ENCODE measurements at places on chromosomes 11 and 22. TPM values are rescaled to one million over a fixed set of nuclear protein-coding genes. Genes with fewer than 3 reads are reported as not detected.

DNA sequence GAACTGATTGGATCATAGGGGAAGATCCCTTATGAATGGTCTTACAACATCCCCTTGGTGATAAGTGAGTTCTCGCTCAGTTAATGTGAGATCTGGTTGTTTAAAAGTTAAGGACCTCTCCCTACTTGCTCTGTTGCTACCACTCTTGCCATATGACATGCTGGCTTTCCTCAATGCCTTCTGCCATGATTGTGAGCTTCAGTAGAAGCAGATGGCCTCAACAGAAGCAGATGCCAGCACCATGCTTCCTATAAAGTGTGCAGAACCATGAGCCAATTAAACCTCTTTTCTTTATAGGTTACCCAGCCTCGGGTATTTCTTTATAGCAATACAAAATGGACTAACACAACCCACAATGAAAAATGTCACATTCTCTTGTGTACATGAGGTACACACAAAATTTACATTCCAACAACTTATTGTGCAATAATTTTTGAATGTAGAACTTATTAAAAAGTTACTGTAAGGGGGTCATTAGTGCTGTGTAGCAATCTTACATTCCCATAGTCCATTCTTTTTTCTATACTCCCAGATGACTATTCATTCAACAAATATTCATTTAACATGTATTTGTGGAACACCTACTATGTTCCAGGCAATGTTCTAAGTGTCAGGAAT is 10.3 kb downstream of the CYP2R1 start:
- H3K27me3 ChIP-seq = no peaks in the 10 kb centered on the region
- no peak overlapping the region for H3K4me3 ChIP-seq
- H3K36me3 ChIP-seq = no peaks in the 10 kb centered on the region
- no peaks in the 10 kb centered on the region for H3K4me1 ChIP-seq
- no peak overlapping the region for H3K27ac ChIP-seq

DNA sequence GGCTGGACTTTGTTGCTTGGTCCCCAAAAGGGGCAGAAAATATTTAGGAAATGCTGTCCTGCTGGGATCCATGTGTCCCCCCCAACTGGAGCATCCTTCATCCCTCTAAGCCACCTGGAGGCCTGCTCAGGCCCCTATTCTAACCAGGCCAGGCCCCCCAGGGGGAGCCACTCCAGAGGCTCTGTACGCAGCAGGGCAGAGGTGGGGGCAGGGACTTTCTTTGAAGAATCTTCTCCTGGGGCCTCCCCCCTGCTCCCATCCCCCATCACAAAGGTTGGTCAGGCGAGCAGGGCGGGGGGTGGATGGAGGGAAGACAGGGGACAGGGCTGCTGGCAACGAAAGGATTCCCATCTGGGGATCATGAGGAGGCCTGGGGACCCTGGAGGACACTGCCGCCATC is 170.8 kb downstream of the MN1 start:
- H3K27me3 ChIP-seq = no peaks in the 10 kb centered on the region
- no peaks in the 10 kb centered on the region for H3K36me3 ChIP-seq
- H3K4me3 ChIP-seq = no peak overlapping the region
- H3K27ac ChIP-seq = no peak overlapping the region

DNA sequence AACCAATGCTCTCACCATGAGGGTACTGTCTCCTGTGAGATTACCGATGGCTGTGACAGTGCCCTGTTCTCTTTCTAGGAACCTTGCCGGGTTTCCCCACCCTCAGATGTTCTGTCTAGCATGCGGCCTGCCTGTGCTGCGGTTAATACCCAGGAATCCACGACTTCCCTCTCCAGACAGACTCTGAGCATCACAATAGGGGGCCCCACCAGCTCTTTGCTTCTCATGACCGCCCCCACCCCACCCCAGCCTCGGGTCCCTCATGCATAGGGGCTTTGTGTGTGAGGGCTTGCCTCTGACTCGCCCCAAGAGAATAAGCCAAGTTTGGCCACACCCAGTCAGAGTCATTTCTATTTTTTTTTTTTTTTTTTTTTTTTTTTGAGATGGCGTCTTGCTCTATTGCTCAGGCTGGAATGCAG is 10.3 kb downstream of the PARVG start:
- no peak overlapping the region for H3K27ac ChIP-seq
- peaks cover 6% of the 10 kb centered on the region for H3K4me1 ChIP-seq
- no peaks in the 10 kb centered on the region for H3K27me3 ChIP-seq
- H3K4me3 ChIP-seq = no peak overlapping the region
- no peaks in the 10 kb centered on the region for H3K36me3 ChIP-seq

GRCh38 chr11:109378034-109378433 is 44.0 kb upstream of the C11orf87 start:
- H3K27ac ChIP-seq = no peak overlapping the region
- H3K4me1 ChIP-seq = no peaks in the 10 kb centered on the region
- H3K27me3 ChIP-seq = no peaks in the 10 kb centered on the region
- H3K36me3 ChIP-seq = no peaks in the 10 kb centered on the region
- no peak for DNase-seq

DNA sequence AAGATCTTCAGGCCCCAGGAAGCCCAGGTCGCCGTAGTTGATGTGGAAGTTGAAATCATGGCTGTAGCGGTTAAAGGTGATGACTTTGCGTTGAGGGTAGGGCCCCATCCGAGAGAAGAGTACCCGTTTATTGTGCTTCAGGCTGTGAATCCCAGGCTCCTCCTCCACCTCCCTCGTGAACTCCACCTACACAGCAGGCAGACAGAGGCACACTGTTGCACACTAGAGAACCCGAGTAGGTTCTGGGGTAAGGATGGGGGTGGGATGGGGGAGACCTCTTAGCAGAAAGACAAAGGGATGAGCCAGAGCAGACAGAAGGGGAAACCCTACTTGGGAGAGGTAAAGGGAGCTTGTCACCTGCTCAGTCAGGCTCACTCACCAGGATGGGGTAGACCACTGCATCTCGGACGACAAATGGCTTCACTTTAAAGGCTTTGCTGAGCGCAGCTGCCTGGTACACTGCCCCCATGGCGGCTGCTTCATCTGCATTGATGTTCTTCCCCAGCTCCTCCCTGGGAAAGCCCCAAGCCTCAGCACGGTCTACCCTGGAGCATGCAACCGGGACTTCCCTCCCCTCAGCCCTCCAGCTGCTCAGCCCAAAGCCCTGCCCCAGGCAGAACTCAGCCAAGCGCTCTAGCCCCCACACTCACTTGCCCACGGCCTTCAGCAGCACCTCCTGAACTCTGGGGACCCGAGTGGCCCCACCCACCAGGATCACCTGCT is 5.4 kb downstream of the HYOU1 start:
- no peak for DNase-seq
- no peaks in the 10 kb centered on the region for H3K27me3 ChIP-seq
- no peak overlapping the region for H3K4me3 ChIP-seq
- H3K4me1 ChIP-seq = peaks cover 14% of the 10 kb centered on the region
- H3K36me3 ChIP-seq = peaks cover 84% of the 10 kb centered on the region

DNA sequence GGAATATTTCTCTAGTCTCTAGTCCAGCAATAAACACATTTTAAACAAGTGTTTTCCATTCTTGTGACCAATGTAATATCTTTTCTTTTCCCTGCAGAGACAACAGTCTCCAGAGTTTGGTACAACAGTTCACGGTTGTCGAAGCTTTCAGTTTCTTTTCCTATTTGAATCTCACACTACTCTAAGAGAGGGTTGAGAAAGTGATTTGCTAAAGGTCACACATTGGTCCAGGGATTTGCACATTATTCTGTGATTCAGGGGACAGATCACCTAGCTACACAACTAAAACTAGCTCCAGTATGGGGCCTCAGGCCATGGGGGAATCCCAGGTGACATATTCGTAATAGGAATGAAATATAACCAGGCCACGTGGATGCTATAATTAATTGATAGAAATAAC is 132.5 kb downstream of the HIPK3 start:
- DNase-seq = no peak
- no peaks in the 10 kb centered on the region for H3K36me3 ChIP-seq
- H3K4me1 ChIP-seq = no peaks in the 10 kb centered on the region

DNA sequence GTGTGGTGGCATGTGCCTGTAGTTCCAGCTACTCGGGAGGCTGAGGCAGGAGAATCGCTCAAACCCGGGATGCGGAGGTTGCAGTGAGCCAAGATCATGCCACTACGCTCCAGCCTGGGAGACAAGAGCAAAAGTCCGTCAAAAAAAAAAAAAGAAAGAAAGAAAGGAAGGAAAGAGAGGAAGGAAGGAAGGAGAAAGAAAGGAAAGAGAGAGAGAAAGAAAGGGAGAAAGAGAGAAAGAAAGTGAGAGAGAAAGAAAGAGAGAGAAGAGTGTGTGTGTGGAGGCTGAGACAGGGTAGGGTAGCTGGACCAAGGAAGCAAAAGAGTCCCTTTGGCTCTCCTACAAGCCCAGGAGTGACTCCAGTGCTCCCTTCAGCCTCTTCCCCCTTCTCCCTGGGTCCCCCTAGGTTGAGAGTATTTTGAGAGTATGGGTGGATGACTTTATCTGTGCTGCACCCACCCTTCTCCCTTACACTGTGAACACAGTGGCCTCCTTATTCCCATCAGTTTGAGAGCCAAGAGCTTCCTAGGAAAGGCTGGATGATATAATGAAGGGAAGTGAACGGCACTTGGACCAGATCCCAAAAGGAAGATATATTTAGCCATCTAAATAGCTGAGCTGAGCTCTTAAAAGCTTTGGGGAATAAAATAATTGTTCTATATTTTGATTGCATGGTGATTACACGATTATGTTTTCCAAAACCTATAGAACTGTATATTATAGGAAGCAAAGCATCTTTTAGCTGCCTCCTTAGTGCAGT is 9.5 kb upstream of the DENND5A start:
- no peak overlapping the region for H3K4me3 ChIP-seq
- DNase-seq = peak; percentile 56
- no peak overlapping the region for H3K27ac ChIP-seq

GRCh38 chr11:66050581-66051231 is 1.5 kb upstream of the SF3B2 start:
- H3K36me3 ChIP-seq = peaks cover 21% of the 10 kb centered on the region
- peak overlapping the region; percentile 97 for H3K4me3 ChIP-seq
- H3K27me3 ChIP-seq = no peaks in the 10 kb centered on the region
- DNase-seq = no peak

DNA sequence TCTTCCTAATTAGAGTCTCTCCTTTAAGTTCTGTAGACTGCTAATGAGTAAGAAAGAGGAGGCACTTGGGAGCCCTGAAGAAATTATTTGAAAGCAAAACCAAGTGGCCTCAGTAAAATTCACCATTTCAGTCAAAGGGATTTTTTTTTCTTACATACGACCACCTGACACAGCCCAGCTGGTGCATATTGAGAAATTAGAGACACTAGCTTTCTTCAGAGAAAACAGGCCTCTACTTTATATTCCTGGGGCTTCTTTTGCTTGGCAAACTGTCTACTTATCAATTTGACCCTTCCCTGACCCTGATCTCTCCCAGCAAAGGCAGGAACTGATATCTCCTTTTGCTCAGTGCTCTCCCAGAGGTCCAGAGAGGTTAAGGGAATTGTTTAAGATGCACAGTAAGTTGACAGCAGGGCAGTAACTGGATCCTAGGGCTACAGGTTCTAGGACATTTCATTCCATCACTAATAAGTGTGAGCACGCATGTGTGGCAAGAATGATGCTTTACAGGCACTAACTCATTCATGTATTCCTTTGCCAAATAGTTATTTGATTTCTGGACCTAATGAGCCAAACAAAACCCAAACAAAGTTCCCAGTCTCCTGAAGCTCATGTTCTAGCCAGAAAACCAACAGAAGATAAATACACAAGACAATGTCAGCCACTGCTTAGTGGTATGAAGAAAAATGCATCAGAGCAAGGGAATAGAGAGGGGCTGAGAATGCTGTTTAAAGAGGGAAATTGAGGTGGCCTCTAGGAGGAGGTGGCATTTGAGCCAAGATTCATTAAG is 467.6 kb downstream of the SOX6 start:
- DNase-seq = no peak
- H3K27ac ChIP-seq = no peak overlapping the region
- H3K4me3 ChIP-seq = no peak overlapping the region
- peaks cover 25% of the 10 kb centered on the region for H3K4me1 ChIP-seq

- H3K36me3 ChIP-seq = peaks cover 3% of the 10 kb centered on the region
- H3K4me1 ChIP-seq = peaks cover 24% of the 10 kb centered on the region
- no peak overlapping the region for H3K27ac ChIP-seq
Measured at GRCh38 chr11:126512251-126512650, 156.8 kb downstream of the ST3GAL4 start.

- H3K4me3 ChIP-seq = no peak overlapping the region
- H3K4me1 ChIP-seq = peaks cover 39% of the 10 kb centered on the region
- H3K27ac ChIP-seq = peak overlapping the region; percentile 89
- no peak for DNase-seq
- H3K27me3 ChIP-seq = no peaks in the 10 kb centered on the region
Measured at GRCh38 chr11:57777969-57778317, 16.3 kb downstream of the CTNND1 start.

- H3K4me3 ChIP-seq = no peak overlapping the region
- H3K4me1 ChIP-seq = peaks cover 38% of the 10 kb centered on the region
- no peak overlapping the region for H3K27ac ChIP-seq
- no peaks in the 10 kb centered on the region for H3K27me3 ChIP-seq
- no peak for DNase-seq
- peaks cover 40% of the 10 kb centered on the region for H3K36me3 ChIP-seq
Measured at GRCh38 chr22:50082197-50082715, 3.0 kb downstream of the MLC1 start.

ANGPTL5 gene
- 4.7 TPM for total RNA-seq

C11orf97 gene
- total RNA-seq = 0.69 TPM

APOA5 gene
- total RNA-seq = not detected

OR51D1 gene
- not detected for total RNA-seq

HDHD5 gene
- total RNA-seq = 31.7 TPM

Measured in spinal cord (tissue), 10 donors.